GM06990 (cell line): ENCODE measurements at places on chromosomes 3 and 15.
A peak's percentile ranks its signal among the peaks of the same experiment; 100 is the strongest.

- DNase-seq = no peak
These were observed 46.8 kb downstream of the EOMES start for GRCh38 chr3:27675287-27675686.

GRCh38 chr15:25498835-25499234, 60.0 kb upstream of the UBE3A start:
- DNase-seq = no peak

- no peak for DNase-seq
These were observed 331 bp downstream of the RNU6-1 start for GRCh38 chr15:67839499-67839928.

DNA sequence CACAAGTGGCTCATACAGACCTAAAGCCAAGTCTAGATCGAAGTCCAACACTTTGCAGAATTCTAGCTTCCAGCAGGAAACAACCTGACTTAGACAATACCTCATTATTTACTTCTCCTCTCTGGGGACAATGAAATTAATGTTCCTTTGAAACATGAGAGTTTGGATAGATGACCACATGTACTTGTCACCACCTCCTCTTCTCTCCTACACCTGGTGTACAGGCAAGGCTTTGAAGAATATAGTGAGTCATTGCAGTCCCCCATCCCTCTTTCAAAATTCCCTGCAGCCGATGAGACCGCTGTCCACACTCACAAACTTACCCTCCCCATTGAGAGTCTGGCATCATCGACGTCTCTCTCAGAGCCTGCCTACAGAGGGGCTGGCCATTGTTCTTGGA, 189.0 kb upstream of the HES1 start:
- DNase-seq = no peak

DNA sequence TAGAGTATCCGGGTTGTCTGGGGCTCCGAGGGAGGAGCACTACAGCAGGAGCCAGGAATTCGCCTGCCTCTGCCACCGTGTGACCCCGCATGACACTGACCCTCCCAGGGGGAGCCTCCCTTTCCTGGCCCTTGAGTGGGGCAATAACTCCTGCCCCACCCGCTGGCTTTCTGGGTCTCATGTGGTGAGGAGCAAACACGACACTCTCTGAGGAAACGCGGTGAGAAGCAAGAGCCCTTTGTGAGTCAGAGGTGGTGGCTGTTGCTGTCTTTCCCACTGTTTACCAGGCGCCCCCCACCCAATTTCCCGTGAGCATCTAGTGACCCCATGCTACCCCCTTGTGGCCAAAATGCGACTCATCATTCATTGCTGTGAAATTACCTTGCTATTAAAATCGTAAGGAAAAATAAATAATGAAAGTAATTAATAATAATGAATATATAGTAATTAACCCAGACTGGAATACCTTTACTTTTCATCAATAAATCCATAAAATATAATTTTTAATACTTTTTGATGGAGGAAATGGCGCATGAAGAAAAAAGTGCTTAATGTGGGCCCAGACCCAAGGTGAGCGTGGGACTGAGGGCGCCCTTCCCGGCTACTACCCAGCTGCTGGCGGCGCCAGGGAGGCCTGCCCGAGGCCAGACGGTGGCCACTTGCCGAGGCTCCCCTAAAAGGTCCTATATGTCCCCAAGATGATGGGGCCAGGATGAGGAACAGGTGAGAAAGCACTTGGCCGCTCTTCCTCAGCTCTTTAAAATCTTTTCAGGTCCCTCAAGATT, 29.3 kb downstream of the CCNL1 start:
- DNase-seq = peak; percentile 25

DNA sequence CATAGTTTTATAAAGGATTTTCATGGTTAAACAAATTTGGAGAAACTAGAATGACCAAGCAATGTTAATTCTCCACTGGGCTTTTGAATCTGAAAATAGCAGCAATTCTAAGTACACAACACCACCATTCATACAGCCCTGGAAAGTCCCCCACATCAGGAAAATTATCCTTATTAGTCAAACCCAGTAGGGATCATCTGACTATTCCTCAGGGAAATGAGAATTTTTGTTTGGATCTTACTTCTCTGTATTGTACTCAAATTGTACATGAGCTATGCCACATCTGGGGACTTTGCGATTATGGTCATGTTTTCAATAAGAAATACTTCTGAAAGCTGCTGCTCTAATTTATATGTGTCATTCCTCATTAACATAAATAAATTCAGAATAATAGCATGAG, 46.0 kb downstream of the RARB start:
- DNase-seq = no peak

- DNase-seq = no peak
These were observed 12.5 kb upstream of the RPP14 start for GRCh38 chr3:58293516-58293915.

DNA sequence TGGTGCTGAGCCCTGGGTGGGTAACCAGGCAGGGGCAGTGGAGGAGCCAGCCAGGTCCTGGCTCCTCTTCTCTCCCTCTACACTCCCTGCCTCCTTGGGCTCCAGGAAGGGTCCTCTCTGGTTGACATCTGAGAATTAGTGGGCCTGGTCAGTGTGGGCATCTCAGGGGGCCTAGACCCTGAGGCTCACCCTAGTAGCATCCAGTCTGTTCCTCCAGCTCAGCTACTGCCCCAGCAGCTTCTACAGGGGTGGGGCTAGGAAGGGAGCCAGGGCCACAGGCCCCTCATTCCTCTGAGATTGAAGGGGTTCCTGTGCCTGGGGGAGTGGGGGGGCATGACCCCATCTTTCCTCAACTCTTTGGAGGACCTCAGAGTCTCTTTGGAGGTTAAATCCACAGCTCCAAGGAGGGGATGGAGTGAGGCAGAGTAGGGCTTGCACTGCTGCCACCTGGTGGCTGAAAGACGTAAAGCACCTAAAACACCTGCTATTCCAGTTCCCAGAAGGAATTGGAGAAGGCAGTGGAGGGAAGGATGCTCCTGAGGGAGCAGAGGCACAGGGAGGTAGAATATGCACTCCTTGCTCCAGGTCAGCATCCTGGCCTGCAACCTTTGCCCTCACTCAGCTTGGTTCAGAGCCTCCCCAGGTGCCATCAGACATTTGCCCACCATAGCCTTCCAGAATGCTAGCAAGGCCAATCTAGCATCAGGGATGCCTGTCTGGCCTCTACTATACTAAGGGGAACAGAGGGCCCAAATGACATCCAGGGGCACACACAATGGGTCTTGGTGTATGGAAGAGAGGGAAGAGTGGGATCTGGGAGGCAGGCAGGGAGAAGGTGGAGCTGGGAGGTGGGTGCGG, 25.1 kb downstream of the C3orf18 start:
- DNase-seq = no peak

- DNase-seq = no peak
These were observed 51.2 kb upstream of the TNIK start for GRCh38 chr3:171511450-171511849.

DNA sequence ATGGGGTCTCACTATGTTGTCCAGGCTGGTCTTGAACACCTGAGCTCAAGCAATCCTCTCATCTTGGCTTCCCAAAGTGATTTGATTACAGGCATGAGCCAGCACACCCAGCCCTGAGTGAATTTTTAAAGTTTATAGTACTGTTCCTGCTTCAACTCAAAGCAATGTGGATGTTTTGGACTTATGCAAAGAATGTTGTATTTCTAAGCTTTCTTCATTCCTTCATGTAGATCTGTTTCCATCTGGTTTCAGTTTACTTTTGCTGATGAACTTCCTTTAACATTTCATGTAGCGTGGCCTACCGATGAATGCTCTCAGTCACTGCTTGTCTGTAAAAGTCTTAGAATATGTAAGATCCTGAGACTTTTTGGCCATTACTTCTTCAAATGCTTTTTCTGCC, 23.2 kb downstream of the NRG4 start:
- no peak for DNase-seq

GRCh38 chr3:99868311-99868646, 50.6 kb downstream of the CMSS1 start:
- DNase-seq = no peak

- DNase-seq = no peak
These were observed 205.4 kb downstream of the CNTN3 start for GRCh38 chr3:74409066-74409465.

DNA sequence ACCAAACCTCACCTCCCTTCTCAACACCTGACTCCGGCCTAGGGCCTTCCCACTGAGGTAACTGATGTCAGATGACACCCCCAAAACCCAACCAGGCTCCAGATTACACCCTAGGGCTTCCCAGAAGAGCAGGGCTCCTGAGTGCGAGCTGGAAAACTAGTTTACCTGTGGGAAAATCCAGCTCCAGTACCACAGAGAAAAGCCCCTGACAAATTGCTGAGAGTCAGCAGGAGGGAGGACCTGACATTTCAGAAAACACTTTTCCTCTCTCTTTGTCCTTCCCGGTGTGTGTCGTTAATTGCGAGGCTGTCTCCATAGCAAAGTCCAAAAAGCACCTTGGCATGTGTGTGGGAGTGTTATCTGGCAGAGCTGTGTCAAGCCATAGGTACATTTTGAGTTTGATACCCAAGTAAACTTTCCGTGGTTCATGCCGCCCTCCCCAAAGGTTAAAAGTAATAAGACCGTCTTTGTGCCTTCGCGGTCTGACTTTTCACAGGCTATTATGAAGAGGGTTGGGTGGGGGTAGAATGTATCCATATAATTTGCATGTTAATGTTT, 79.8 kb upstream of the FNDC3B start:
- DNase-seq = no peak

- DNase-seq = no peak
These were observed 70.9 kb downstream of the ANP32A start for GRCh38 chr15:68749793-68750192.

DNA sequence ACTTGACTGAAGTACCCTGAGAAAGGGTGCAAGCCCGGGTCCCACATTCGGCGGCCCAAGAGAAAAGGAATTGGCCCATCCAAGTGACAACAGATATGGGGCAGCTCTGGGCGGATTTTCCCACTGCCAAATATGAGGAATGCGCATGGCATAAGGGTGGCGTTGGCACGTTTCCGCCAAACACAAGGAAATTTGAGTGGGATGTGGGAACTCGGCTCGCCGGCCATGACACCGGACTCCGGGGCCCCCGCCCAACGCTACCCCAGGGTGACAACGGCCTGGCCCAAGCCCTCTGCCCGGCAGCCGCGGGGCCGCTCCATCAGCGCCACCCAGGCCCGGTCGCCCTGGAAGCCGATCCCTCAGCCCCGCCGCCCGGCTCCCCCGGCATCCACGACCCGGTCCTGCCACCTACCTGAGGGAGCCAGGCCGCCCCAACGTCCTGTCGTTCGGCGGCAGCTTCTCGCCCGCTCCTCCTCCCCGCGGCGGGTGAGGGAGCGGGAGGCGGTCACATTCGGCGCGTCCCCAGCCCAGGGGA, 449 bp downstream of the RAF1 start:
- no peak for DNase-seq

DNA sequence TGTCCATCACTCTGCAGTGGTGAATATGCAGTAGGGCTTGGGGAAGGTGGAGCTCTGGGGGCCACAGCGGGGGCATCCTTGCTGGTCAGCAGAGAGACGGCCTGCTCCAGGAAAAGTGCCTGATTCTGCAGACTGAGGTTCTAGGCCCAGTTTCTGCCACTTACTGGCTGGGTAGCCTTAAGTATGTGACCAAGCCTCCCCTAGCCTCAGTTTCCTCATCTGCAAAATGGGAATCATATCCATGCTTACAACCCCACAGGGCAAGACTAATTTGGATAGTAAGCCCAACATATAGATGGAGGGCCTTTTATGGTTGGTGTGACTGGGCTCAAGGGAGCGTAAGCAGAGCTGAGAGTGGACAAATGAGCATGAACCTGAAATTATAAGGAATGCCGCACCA, 60.8 kb downstream of the OXNAD1 start:
- DNase-seq = no peak

GRCh38 chr15:99447497-99448371, 118.0 kb upstream of the MEF2A start:
- DNase-seq = no peak

GRCh38 chr3:77328690-77329089, 288.8 kb downstream of the ROBO2 start:
- no peak for DNase-seq

DNA sequence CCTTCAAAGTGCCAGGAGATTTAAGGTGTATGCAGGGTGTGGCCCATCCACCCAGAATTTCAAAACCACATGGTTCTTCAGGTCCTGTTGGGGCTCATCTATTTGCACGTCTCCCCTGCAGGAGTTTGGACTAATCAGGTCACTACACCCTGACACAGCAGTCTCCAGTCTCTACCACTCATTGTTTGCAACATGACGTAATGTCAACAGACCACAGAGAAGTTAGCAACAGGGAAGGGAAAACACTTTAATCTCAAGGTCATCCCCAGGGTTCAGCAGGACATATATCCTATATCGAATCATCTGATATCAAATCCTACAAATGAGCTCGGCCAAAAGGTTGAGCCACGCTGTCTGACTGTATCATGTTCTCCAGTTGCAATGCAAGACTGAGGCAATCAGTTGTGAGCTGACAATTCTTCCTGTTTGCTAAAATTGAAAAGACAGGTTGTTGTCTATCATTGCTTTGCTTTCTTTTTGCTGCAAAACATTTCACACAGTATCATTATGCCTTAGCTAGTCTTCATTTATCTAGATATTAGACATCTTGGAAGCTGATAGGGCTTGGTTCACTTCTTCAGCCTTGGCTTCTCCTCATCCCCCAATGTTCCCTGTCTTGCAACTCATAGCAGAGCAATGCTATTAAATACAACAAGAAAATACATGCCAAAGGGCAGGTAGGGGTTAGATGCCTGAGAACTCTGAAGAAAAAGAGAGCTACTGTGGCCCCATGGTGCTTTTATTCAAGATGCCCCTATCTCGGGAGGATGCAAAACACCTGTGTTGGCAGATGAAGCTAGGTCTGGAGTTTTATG, 13.4 kb upstream of the LEKR1 start:
- DNase-seq = no peak

DNA sequence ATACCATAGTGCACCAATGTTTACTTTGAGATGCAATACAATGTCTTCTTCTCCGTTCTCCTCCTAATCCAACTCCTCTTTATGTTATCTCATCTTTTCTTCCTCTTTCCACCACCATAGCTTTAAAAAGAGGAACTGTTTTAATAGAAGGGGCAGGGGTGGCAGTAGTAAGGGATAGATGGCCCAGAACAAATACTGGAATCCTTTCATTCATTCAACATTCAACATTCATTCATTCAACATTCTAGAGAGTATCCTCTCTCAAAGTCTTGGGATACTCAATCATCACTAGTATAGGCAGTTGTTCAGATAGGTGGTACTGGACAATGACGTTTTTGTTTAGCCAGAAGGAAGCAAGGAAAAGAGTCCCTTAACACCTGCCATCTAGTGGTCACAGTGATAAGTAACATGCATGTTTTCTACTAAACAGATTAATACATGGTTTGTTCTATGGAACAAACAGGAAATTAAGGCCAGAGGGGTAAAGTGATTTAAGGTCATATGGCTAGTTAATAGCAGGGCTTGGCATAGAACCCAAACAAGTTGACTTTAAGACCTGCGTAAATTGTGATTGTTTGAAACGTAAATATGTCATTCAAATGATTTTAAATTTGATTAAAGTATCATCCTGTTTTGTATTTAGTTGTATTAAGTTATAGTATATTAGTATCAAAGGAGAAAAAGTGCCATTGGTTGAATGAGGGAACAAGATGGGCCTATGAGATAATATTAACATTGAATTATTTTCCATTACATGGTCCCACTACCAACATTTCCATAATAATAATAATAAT, 26.9 kb upstream of the EHHADH start:
- DNase-seq = peak; percentile 14

- no peak for DNase-seq
These were observed 20.0 kb upstream of the CHD2 start for GRCh38 chr15:92879949-92880725.

GRCh38 chr3:123821920-123822319, 62.2 kb downstream of the MYLK start:
- DNase-seq = no peak

- DNase-seq = no peak
These were observed 70.8 kb downstream of the SEC22A start for GRCh38 chr3:123272547-123272946.
